Hematopoietic multipotent progenitor cell treated with erythropoietin and hydrocortisone succinate and interleukin-3 and kit ligand, for 4 days (in vitro differentiated cells): ENCODE measurements at places on chromosomes 7 and 10.
A peak's percentile ranks its signal among the peaks of the same experiment; 100 is the strongest.

DNA sequence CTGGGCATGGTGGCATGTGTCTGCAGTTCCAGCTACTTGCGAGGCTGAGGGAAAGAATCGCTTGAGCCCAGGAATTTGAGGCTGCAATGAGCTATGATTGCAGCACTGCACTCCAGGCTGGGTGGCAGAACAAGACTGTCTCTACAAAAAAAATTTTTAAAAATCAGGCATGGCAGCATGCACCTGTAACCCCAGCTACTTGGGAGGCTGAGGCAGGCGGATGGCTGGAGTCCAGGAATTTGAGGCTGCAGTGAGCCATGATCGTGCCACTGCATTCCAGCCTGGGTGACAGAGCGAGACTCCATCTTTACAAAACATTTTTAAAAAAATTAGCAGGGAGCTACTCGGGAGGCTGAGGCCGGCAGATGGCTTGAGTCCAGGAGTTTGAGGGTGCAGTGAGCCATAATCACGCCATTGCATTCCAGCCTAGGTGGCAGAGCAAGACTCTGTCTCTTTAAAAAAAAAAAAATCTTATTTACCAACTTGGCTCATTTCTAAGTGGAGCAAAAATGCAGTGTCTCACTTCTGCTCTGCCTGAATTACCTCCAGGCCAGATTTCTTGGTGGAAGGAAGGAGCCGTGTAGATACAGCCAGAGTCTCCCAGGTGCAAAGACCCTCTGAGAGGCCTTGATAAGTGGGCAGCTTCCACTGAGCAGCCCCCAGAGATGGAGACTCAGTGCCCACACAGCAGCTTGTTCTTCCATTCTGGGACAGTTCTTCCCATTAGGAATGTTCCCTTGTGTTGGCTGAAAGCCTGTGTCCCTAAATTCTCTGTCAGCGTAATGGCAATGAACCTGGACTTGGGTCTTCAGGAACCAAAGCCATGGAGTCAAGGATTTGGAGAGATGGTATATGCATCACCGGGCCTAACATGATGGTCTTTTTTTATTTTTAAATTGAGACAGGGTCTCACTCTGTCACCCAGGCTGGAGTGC lies 30.0 kb downstream of the GTF2IRD1 start:
- no peak for DNase-seq

DNA sequence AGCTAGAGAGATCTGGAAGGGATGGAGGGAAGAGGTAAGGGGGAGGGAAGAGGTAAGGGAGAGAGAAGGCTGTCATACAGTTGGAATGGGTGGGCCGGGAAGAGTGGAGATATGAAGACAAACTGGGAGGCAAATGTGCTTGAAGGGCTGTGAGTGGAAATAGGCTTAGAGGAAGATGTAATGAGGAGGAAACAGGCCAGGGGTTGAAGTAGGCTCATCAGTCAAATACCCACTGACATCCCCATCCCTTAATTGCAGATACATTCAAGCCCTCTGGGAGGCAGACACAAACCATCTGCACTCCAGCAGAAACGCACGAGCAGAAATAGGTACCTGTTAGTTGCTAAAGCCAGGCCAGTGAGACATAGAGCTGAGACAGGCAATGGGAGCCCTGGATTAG lies 2.1 kb downstream of the SYNPO2L start:
- peak; percentile 72 for DNase-seq

- DNase-seq, result no peak
These were observed 24.4 kb upstream of the JAKMIP3 start for GRCh38 chr10:132041340-132041739.

- peak; percentile 26 for DNase-seq
These were observed 77.5 kb upstream of the KCNMA1 start for GRCh38 chr10:77715088-77715487.

DNA sequence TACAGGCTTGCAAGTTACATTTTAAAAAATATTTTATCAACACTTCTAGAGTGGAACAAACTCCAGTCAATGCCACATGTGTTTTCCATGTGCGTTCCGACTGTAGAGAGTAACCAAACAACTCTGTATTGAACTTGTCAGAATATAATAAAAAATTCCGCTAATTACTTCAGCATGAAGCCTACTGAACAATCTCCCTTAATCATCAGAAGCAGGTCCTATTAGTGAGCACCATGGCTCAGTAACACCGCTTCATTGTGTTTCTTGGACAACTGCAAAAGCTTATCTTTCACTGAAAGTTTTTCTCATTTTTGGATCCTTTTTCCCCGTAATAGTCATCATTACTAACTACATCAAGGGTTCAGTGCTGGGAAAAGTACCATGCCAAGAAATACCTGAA lies 117.0 kb downstream of the MKX start:
- DNase-seq, result no peak

DNA sequence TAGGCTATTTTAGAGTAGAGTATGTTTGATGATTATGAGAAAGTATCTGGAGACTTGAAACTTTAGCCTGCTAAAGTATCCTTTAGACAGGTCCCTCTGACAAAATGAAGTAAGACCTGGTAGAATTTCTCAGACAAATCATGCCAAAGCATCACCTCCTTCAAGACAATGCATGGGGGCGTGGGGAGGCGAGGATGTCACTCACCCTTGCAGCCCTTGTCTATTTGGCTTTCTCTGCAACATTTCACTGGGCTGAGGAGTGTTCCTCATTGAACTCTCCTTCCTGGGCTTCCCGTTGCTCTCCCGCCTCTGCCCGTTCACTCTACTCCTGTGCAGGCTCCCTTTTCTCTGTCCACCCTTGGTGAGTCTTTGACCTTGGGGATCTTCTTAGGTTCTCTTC lies 98.5 kb downstream of the JAZF1 start:
- no peak for DNase-seq

GRCh38 chr10:67098461-67098860 lies 172.6 kb downstream of the LRRTM3 start:
- DNase-seq, result no peak

DNA sequence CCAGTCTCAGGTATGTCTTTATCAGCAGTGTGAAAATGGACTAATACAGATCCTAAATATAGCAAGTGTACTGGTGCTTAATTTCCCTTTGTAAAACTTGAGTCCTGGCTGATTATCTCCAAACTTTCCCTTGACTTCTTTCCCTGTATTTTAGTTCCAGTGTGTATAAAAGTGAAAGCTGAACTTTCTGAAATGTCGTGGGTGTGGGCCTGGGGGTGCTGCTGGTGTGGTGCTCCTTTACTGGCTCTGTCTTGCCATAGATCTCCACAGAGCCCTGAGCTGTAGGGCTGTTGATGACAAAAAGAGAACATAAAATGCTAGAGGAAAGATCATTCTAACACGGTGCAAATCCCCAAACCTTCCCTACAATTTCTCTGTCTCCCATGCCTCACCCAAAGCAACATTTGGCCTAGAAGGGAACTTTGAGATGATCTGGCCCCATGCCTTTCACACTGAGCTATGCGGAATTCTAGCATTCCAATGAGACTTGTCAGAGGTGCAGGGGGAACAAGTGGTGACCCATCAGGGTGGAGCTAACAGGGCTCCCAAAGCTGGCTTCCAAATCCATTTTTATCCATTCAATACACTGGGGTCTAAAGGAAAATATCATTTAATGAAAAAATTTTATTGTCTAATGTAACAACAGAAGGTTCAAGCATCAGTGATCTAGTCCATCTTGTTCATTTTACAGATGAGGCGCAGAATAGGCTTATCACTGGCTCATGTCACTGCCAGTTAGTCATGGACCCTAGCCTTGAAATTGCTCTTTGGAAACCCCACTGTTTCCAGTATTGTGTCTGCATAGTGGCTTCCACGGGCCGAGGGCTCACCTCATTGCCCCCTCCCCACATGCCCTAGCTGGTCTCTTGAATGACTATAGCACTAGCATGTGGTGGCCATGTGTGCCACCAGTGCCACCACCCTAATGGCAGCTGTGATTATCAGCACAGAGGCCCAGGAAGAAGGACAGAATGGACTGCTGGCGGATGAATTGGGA lies 1000.9 kb downstream of the LRMDA start:
- DNase-seq, result no peak

DNA sequence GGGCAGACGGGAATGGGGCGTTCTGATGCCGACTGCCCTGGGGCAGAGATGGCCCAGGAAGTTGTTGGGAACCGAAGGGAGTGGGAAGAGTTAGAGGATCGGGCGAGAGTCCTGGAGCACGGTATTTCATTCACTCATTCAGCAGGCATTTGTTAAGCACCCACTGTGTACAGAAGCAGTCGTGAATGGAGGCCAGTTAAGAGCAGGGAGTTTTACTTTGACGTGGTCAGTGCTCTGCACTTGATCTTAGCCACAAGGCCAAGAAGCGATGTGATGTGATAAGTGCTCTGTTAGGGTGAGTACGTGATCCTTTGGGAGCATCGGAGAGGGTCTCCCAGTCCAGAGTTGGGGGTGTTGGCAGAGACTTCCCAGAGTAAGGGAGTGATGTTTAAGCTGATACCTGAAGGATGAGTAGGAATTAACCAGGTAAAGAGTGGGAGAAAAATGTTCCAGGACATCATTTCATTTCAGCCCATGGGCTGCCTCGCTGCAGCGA lies 890 bp downstream of the ZFYVE27 start:
- no peak for DNase-seq

DNA sequence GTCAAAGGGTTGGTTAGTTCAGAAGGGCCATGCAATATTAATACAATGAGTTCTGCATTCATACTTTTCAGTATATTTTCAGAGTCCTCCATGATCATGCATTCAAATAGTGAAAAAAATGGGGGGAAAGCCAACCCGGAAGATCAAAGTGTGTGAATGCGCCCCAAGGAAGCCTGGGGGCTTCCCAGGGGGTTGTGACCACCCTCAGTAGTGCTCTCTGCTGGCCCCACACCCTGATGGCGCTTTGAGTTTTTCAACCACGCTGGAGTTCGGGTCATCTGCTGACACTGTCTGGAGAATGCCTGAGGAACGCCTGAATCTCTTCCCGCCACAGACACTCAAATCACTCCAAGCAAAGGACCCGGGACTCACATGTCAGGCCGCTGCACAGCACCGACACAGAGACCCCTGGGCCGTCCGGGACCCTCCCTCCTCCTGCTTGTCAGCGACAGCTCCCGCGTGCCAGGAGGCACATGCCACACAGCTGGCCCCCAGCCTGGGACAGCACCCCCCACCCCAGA lies 1.0 kb downstream of the TNS3 start:
- peak; percentile 63 for DNase-seq

DNA sequence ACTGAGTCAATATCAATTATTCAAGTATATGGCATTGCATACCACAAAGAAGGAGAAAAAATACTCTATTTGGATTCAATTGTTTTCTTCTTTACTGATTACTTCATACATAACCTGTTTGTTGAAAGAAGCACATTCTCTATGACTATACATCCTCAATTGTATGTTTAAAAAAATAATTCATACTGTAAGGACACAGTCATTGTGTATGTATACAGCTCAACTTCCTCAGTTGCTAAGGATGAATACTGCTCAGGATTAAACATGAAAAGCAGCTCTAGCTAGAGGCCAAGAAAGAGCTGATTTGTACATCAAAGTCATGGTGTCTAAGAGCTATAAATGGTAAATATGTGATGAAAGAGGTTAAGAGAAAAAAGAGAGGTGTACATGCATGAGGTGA lies 15.8 kb upstream of the BPGM start:
- DNase-seq, result no peak

- DNase-seq, result no peak
These were observed 103.4 kb downstream of the TRRAP start for GRCh38 chr7:98981701-98982100.
